ENCODE measurements at places on chromosomes 5 and 9.
A peak's percentile ranks its signal among the peaks of the same experiment; 100 is the strongest.

- no peak for DNase-seq
These were observed 92.3 kb downstream of the RPS23 start for GRCh38 chr5:82185851-82186250.

DNA sequence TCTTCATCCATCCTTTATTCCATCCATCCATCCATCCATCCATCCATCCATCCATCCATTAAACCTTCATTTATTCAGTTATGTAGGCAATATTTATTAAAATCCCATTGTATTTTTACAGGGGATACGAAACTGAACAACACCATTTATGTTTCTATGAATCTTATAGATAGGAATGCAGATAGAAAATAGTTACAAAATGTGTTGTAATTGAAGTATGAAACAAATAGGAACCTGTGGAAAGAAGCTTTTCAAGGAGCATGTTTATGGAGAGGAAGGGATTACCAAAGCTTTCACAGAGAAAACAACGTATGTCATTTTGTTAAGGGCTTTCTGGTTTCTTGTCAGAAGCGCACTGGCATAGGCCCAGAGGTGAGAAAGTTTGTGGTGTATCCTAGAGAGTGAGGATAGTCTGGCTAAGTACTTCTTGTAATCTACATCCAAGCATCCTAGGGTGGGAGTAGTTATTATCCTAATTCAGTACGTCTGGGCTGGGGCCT is 184.0 kb downstream of the CNTLN start:
- DNase-seq: no peak

GRCh38 chr9:95598236-95598635 is 81.5 kb upstream of the PTCH1 start:
- DNase-seq: no peak

DNA sequence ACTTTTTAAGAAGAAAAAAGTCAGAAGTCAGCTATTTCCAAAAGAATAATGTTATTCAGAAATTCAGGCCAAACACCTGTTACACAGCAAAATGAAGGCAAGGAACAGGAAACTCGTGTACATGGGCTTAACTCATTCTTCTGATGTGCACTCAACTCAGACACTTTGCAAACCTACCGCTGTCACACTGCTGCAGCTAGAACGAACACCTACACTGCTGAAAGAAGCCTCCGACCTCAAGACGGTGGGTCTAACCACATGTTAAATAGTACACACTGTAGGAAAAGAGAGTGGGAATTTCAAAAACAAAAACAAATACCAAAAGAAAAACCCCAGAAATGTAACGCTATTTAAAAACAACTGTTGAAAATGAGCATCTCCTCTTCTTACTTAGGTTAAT is 384.5 kb downstream of the IRX1 start:
- no peak for DNase-seq

GRCh38 chr5:139710319-139711066 is 62.3 kb downstream of the CXXC5 start:
- peak; percentile 58 for DNase-seq

- DNase-seq: no peak
These were observed 72.2 kb downstream of the C9orf50 start for GRCh38 chr9:129548571-129549135.

DNA sequence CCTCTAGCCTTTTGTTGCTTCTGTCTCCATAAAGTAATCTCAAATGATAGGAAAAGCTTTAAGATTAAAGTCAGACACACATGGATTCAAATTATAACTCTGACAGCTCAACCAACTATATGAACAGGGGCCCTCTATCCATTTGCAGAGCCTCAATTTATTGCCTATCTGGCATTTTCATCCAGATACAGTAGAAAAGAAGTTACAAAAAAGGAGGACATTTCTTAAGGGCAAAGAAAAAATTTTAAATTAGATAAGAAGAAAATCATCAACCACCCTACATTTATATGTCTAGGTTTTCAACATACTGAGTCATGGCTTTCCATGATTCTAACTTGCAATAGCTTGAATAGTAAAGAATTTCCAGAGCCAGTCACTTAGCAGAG is 567.2 kb downstream of the CAAP1 start:
- DNase-seq: no peak

- DNase-seq: no peak
These were observed 39.8 kb downstream of the F2RL2 start for GRCh38 chr5:76583163-76584047.

DNA sequence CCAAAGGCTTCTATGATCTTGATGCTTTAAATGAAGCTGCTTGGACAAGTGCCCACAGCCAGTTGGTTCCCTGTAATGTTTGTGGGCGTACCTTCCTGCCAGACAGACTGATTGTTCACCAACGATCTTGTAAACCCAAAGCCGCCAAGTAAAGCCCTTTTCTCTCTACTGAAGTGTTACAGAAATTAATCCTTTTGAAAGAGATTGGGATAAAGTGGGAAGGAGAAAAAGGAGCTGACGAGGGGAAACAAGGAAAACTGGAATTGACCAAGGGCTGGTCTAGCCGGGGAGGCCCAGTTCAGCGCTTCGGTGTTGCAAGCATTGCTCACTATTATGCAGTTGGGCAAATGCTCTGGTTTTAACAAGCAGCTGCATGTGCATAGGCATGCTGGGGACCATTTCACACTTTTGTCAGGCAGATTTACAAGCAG is 53.2 kb downstream of the ZNF474 start:
- no peak for DNase-seq

DNA sequence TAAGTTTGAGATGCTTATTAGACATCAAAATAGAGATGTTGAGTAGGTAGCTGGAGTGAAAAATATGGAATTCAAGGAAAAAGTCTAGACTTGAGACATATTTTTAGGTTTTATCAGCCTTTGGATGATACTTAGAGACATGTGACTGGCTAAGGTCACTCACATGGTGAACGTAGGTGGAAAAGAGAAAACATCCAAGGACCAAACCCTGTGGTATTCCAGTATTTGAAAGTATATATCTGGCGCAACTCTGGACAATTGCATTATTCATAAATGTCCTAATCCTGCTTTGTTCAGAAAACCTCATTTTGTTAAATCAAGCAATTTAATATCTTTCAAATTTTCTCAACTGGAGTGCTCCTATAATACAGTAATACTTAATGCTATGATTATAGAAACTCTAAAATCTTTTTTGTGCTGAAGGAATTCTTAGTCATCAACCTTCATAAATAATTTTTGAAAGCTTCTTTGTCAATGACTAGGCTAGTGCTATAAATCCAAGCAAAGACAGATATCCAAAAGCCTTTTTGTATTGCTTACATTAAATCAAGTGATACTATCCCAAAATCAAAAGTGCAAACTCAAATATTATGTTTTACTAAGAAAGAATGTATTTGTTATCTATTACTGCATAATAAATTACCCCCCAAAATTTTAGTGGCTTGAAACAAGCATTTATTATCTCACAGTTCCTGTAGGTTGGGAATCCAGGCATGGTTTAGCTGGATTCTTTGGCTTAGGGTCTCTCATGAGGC is 452.0 kb downstream of the ENC1 start:
- DNase-seq: no peak

DNA sequence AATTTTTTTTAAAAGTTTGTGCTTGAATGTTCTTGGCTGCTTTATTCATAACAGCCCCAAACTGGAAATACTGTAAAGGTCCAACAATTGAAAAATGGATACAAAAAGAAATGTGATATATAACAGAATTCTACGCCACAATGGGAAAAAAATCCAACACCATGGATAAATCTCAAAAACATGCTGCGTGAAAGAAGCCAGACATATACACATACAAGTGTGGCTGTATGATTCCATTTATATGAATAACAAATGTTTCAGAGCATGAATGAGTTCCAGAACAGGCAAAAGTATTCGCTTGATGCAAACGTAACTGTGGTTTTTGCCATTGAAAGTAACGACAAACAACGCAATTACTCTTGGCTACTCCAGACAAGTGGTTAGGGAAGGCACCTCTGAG is 7.2 kb upstream of the SFXN1 start:
- DNase-seq: no peak

DNA sequence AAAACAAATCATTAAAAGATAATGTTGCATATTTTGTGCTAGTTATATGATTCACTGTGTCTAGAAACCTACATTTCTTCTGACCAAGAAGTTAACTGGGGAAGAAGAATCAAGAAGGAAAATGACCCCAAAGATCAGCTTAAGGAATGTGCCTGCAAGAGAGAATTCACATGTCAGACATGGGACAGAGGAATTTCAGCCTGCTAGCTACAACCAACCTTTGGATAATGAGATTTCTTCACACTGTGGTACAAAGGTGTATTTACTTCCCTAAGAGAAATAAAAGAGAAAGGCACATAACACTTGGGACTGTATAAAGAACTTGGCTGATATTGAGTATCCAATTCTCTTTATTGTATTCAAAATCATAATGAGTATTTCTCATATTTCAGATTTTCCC is 39.6 kb upstream of the ELL2 start:
- DNase-seq: no peak

GRCh38 chr9:35158501-35159280 is 3.1 kb upstream of the UNC13B start:
- no peak for DNase-seq

- DNase-seq: no peak
These were observed 23.0 kb downstream of the KIAA0825 start for GRCh38 chr5:94595281-94595840.

Data from substantia nigra (tissue), 51 donors.